ENCODE measurements at places on chromosomes 2 and 18.

DNA sequence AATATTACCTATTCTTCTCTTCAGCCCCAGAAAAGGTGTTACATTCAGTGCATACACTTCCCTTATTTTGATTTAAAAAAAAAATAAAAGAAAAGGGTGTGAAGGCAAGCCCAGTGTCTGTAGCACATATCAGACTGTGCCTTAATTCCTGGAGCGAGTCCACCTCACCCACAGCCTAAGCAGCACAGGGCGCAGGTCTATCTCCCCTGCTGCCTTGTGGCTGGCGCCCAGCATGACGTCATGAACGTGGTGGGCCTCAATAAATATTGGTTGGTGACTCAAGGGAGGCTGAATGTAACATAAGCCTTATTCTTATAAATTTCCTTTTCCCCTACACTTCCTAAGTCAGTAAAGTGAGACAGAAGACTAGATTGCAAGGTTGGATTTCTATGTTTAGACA lies 26.4 kb downstream of the ST3GAL5 start:
- no peak for DNase-seq

- no peak for DNase-seq
Measured at GRCh38 chr2:209937893-209938292, 64.5 kb upstream of the RPE start.

GRCh38 chr2:127913808-127914457 lies 28.2 kb upstream of the AMMECR1L start:
- no peak for DNase-seq

DNA sequence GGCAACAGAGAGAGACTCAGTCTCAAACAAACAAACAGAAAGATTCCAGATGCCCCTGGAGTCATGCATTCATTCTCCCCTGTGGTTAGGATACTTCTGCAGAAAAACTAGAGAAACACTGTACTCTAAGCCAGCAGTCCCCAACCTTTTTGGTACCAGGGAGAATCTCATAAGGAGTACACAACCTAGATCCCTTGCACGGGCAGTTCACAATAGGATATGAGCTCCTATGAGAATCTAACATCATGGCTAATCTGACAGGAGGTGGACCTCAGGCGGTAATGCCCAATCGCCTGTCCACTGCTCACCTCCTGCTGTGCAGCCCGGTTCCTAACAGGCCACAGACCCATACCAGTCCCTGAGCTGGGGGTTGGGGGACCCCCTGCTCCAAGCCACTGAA lies 18.3 kb downstream of the PSME4 start:
- no peak for DNase-seq

DNA sequence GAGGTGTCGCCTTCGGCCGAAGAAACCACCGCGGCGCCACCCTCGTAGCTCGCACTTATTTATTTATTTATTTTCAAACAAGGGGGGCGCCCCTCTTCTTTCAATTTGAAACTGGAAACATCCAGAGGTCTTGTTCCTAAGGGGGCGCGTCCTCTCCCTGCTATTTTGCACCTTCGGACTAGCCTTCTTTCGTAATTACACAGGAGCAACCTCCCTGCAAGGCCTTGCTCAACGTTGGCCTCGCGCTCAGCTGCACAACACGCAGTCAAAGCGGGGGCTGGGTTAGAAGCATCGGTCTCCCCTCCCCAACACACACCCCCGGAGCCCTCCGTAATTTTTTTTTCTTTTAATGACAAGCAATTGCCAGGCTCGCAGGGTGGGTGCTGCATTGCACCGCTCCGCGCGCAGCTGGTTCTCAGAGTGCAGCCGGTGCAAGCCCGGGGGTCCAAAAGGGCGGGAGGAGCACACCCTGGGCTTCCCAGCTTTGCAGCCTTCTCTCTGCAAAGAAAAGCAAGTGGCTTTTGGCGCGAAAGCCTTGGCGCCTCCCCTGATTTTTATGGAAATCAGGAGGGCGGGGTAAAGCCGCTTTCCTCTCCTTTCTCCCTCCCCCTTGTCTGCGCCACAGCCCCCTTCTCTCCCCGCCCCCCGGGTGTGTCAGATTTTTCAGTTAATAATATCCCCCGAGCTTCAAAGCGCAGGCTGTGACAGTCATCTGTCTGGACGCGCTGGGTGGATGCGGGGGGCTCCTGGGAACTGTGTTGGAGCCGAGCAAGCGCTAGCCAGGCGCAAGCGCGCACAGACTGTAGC lies at the start of gene MYCN:
TSS of gene MYCN (plus strand) at position 697 of the 807 bp plus-strand sequence. CDS start 1,515 bp downstream, outside the sequence.
- no peak for DNase-seq

DNA sequence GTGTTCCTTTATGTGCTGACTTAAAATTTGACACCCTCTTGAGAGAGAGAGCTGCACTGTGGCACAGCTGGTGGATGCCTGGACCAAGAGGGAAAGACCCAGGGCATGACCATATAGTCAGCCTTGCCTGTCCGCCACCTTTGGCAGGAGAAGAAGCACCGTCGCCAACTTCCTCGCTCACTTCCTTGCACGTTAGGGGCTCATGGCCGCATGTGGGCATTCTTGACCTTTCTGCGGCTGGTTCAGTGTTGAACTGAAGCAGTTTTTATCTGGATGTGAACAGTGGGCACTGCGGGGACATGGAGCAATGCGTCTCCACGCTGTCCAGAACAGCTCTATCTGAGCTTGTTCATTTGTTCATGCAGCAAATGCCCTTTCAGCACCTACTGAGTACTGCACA lies 66.9 kb downstream of the TRAPPC12 start:
- no peak for DNase-seq

- no peak for DNase-seq
Measured at GRCh38 chr2:8086357-8086756, 595.5 kb upstream of the ID2 start.

DNA sequence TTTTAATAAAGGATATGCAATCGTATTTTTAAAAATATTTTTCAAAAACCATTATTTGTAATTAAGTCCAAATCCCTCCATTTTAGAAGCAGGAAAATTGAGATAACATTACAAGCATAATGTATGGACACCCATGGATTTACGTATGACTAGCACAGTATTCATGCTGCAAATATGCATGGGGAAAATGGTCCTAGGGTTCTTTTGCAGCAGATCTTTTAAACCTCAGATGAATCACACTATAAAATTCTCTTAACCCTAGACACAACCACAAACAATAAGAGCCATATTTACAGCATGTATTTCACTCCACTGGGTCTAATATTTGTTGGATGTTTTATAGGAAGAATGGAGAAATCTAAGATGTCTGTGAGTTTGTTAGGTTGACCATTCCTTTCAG lies 453.4 kb downstream of the TGIF1 start:
- no peak for DNase-seq

All from activated CD4-positive, alpha-beta T cell treated with anti-CD3 and anti-CD28 coated beads, Interleukin-2, amount 50 U/mL, for 24 hours (primary cell).